ENCODE measurements at places on chromosomes 4 and X.

GRCh38 chr4:163747886-163748285, 253.4 kb downstream of the TMA16 start:
- H3K27me3 ChIP-seq, result peaks cover 4% of the 10 kb centered on the region
- no peak for DNase-seq
- H3K4me1 ChIP-seq, result no peaks in the 10 kb centered on the region
- no peak overlapping the region for H3K27ac ChIP-seq
- no peaks in the 10 kb centered on the region for H3K36me3 ChIP-seq
- no peak overlapping the region for H3K4me3 ChIP-seq

DNA sequence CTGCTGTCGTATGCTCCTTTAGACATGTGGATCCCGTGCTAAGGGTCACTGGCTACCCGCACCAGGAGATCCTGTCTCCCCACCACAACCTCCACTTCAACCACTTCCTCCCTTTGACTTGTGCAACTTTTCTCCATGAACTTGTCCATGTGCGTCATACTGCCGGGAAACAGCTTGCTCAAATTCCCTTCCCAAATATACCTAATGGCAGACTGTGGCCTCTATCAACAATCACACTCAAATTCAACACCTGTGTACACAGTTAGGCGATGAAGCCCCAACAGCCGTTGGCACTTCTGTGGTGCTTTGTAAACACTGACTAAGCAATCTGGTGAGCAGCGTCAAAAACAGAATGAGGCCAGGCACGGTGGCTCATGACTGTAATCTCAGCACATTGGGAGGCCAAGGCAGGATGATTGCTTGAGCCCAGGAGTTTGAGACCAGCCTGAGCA, 49.5 kb downstream of the CD99L2 start:
- no peak overlapping the region for H3K27ac ChIP-seq
- H3K36me3 ChIP-seq, result peaks cover 1% of the 10 kb centered on the region
- peaks cover 6% of the 10 kb centered on the region for H3K4me1 ChIP-seq

DNA sequence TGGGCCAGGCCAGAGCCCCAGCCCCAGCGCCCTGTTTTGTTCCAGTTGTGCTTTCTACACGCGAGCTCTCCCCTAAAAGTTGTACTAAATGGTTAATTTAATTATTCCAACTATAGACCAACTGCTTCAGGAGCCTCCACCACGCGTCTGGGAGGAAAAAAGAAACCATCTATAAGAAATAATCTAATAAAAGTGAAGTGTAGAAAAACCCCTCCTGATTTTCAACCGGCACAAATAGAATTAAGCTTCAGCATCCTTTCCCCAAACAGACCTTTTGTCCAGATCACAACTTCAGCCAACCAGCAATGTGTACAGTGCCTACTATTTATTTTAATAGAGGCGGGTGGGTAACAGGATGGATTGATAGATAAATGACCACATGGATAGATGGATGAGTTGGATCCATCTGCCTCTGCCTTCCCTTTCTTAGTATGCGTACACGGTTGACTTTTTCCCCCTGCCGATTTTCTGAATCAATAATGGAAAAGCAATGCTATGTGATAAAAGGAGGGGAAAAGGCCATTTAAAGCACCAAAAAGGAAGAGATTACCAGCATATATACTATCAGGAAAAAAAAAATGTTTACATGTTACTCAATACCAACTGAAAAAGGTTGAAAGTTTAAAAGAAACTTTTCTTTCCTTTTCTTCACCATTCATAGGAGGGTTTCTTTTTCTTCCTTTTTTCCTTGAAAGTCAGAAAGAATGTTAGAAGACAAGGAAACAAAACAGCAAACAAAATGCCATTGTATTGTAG, 3.7 kb upstream of the PHOX2B start:
- H3K27ac ChIP-seq, result no peak overlapping the region
- no peak for DNase-seq
- H3K36me3 ChIP-seq, result peaks cover 4% of the 10 kb centered on the region
- H3K27me3 ChIP-seq, result peaks cover 65% of the 10 kb centered on the region
- H3K4me1 ChIP-seq, result peaks cover 1% of the 10 kb centered on the region
- no peak overlapping the region for H3K4me3 ChIP-seq

DNA sequence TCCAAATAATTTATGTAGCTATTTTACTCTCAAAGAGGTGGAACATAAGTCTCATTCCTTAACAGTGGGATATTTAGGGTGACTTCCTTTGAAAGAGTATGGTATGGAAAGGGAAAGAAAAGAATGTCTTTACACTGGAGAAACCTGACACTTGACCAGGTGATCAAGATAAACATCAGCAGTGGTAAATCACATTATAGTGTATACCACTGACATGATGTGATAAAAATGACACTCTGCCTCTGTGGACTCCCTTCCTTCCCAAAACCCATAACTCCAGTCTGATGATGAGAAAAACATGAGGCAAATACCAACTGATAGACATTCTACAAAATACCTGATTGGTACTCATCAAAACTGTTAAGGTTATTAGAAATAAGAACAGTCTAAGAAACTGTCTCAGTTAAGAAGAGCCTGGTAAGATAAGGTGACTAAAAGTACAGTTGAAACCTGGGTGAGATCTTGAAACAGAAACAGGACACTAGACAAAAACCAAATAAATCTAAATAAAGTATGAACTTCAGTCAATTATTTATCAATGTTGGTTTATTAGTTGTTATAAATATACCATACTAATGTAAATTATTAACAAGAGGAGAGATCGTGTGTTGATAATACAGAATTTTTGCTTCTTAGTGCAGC, 144.2 kb upstream of the PCDH18 start:
- no peak overlapping the region for H3K4me3 ChIP-seq
- no peaks in the 10 kb centered on the region for H3K36me3 ChIP-seq
- no peak overlapping the region for H3K27ac ChIP-seq

GRCh38 chrX:113392355-113392754, 551.7 kb upstream of the AMOT start:
- no peaks in the 10 kb centered on the region for H3K27me3 ChIP-seq
- no peak overlapping the region for H3K4me3 ChIP-seq
- H3K36me3 ChIP-seq, result no peaks in the 10 kb centered on the region
- no peak for DNase-seq

GRCh38 chr4:156442912-156443311, 489.2 kb upstream of the CTSO start:
- no peak for DNase-seq
- H3K27me3 ChIP-seq, result no peaks in the 10 kb centered on the region
- no peak overlapping the region for H3K4me3 ChIP-seq
- no peak overlapping the region for H3K27ac ChIP-seq

- H3K36me3 ChIP-seq, result no peaks in the 10 kb centered on the region
- peaks cover 7% of the 10 kb centered on the region for H3K27me3 ChIP-seq
- H3K4me1 ChIP-seq, result peaks cover 11% of the 10 kb centered on the region
- peak overlapping the region; percentile 97 for H3K27ac ChIP-seq
Measured at GRCh38 chrX:52261125-52261462, 76.4 kb downstream of the MAGED4 start.

Data from activated naive CD8-positive, alpha-beta T cell treated with anti-CD3 and anti-CD28 coated beads, Interleukin-2, amount 50 U/mL, for 24 hours (primary cell).